ENCODE measurements at places on chromosomes 11 and 22. TPM values are rescaled to one million over a fixed set of nuclear protein-coding genes. Genes with fewer than 3 reads are reported as not detected.

- no peak for DNase-seq
These were observed 244.5 kb upstream of the POU2AF2 start for GRCh38 chr11:111001081-111001430.

DNA sequence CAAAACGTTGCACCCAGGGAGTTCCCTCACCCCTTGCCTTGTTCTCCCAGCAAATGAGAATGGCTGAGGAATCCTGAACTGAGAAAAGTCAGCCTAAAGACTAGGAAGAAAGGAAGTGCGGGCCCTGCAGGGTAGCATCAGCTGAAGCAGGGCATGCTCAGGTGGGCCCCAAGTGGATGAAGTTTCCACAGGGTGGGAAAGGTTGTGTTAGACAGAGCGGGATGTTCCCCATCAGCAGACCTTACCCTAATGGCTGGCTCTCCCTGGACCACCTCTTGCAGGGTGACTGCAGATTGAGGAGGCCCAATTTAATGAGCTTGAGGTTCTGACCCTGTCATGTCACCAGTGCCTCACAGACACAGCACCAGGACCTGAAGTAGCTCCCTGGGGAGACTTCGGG lies 81.5 kb upstream of the MYOD1 start:
- DNase-seq, result no peak

DNA sequence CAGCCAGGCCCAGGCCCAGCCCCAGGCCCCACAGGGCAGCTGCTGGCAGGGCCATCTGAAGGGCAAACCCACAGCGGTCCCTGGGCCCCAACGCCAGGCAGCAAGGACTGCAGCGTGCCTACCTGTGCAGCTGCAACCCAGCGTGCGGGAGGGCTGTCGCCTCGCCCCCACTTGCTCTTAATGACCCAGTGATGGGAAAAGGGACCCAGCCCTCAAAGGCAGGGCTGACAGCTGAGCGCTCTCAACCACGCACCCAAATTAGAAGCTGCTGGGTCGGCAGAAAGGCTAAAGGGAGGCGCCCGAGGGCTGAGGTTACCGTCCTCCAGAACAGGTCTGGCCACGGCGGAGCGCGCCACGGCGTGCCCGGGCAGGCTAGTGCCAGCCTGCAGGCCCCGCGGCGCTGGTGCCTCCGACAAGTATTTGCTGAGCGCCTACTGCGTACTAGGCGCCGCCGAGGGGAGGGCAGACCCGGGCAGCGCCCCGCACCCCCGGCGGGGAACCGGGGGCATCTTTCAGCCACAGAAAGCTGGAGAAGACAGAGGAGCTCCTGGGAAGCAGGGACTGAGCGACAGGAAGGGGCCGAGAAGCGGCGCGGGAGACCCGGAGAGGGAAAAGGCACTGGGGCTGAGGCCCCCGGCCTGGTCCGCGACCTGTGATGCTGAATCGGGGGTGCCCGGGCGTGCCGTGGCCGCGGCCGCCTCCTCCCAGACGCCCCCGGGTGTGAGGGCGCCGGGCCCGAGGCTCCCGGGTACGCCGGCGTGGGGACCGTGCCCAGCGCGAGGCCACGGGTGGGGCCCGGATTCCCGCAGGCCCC lies 773 bp downstream of the HRAS start:
- DNase-seq, result no peak

DNA sequence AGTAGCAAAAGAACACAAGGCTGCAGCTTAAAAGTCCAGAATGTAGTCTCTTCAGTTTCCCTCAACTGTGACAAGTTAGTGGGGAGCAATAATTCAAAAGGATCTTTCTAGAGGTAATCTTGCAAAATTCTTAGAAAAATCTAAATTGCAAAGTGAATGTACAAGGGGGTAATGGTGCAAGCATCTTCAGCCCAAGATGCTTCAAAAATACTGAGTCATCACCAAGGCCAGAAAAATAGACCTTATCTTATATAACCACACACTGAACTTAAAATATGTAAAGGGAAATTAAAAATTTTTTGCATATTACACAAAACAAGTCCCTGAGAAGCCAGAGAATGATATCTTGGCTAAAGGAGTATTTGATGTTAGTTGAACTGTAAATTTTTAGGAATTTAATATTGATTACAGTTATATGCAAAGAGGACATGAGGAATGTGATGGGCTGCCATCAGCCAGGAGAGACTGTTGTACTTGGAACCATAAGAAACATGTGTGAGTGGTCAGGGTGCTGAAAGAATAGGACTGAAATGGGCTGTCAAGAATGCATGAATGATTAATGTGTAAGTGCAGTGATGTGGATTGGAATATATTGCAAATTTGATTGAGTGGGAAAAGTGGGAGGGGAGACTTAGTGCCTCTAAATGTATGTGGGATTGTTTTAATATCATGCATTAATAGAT lies 85.7 kb upstream of the LIN7C start:
- DNase-seq, result no peak

DNA sequence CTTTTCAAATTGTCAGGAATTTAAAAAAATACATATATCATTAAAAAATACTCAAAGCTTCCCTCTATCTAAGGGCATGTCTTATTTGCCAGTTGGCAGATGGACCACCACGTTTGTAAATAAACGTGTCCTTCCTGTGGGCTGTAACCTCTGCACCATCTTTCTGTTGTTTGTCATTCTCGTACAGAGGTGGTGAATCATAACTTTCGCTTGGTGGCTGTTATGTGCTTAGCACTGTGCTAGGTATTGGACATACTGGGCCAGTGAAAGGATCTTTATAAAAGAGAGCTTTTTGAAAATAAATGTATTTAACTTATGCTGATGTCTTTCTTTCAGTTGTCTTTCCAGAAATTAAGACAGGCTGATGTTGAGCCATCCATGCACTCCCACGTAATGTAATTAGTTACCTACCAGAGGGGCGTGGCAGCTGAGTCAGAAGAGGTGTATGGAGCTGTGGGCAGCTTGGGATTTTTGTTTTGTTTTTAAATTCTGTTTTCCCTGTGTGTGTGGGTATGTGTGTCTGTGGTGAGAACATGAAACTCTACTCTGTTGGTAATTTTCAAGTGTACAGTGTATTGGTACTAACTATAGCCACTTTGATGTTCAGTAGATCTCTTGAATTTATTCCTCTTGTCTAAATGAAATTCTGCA lies 62.7 kb downstream of the TECTA start:
- DNase-seq, result no peak

DNA sequence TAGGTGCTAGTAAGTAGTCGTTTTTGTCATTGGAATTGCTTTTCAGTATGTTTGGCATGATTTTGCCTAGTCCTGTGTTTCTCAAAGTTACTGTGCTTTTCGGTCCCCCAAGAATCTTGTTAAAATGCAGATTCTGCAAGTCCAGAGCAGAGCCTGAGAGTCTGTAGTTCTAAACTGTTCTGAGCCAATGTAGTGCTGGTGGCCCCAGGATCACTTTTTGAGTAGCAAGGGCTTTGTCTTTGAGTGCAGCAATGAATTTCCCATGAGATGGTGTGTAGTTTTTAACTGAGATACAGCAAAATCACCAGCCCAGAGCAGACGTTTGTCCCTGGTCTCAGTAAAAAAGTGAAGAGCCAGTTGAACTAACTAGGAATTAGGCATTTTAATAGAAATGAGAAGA lies 122.4 kb downstream of the NCAM1 start:
- DNase-seq, result no peak

- DNase-seq, result no peak
These were observed 500.1 kb downstream of the BRD1 start for GRCh38 chr22:49327411-49328117.

DNA sequence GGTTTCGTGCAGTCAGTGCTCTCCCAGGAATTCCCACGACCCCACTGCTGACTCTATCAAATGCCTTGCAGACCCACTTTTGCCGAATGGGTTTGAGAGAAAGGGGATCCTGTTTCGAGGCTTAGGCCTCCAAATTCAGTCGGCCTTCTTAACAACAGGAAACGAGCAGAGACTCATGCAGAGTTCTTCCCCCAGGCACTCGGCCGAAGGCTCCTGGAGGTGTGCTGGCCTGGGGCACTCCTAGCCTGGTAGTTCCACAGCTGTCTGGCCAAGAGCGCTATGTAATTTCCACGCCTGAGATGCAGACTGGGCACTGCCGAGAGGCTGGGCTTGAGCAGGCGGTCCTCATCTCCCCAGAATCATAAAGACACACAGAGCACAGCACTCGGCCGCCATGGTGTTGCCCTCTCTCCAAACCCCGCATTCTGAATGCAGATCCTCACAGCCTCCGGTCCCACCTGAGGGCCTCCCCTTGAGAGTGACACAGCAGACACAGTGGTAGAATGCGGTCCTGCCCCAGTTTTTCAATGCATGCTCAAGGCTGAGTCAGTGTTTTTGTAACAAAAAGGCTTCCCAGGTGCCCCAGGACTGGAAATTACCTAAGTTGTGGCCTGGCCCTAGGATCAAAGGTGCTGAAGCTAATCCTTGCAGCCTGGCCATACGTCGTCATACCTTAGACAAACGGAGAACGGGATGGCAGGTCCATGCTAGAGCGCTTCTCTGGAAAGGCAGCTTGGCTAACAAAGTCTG lies 30.2 kb upstream of the BID start:
- no peak for DNase-seq

GRCh38 chr22:40196628-40197360 lies 19.1 kb downstream of the TNRC6B start:
- no peak for DNase-seq

DNA sequence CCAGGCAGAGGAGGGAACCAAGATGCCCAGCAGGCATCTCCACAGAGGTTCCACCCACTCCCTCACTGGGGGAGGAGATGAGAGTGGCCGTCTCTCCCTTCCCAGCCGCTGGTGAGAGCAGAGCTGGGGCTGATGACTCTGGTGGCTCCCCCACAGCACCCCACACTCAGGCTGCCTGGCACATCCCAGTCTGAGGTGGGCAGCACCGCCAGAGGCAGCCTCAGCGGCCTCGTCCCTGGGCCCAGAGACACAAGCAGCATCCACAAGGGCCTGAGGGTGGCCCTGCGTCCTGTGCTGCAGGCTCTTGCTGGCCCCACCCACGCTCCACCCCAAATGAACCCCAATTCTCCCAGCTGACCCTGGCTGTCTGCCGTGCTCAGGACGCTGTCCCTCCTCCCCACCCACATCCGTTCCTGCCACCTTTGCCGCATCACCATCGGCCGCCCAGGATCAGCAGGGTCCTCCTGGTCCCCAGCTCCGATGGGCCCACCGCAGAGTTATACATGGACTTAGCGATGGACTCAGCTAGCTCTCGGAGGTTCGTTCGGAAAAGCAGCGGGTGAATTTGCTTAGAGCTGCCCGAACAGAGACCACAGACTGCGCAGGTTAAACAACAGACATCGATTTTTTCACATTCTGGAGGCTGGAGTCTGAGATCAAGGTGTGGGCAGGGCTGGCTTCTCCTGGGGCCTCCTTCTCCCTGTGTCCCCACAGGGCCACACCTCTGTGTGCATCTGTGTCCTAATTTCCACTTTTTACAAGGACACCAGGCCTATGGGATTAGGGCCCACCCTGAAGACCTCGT lies 20.2 kb upstream of the CTSD start:
- DNase-seq, result no peak

GRCh38 chr11:47004595-47005033 lies 68.1 kb downstream of the CSTPP1 start:
- no peak for DNase-seq

- DNase-seq, result no peak
These were observed 81.4 kb downstream of the TSPAN18 start for GRCh38 chr11:44808053-44808753.

- no peak for DNase-seq
These were observed 620.5 kb upstream of the CCDC179 start for GRCh38 chr11:23480736-23481135.

DNA sequence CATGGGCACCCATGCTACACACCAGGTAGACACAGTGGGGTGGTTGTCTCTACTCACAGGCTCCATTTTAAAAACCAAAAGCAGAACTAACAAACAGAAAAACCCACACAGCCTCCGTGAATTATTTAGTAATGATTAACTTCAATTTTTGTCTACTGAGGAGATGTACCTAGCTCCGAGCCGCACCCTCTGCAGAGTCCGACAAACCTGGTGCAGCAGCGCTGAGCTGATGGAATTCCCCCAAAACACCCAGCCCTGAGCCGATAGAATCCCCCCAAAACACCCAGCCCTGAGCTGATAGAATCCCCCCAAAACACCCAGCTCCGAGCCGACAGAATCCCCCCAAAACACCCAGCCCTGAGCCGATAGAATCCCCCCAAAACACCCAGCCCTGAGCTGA lies 927.0 kb downstream of the BRD1 start:
- no peak for DNase-seq

DNA sequence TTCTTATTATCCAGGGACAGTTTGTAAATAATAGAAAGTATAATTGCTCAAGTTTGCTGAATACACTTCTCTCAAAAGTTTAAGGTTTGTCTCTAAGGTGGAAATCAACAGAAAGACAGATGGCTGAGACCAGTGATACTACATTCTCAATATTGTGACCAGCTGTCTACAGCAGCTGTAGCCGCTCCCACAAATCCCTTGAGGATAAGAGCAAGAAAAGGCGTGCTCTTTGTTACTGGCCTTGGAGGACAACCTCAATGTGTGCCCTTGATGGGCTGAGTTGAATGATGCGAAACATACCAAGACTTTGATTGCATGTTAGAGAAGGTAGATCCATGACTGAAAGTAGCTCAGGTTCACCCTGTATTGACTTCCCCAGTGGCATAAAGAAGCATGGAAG lies 6.1 kb downstream of the OR6M1 start:
- no peak for DNase-seq

DNA sequence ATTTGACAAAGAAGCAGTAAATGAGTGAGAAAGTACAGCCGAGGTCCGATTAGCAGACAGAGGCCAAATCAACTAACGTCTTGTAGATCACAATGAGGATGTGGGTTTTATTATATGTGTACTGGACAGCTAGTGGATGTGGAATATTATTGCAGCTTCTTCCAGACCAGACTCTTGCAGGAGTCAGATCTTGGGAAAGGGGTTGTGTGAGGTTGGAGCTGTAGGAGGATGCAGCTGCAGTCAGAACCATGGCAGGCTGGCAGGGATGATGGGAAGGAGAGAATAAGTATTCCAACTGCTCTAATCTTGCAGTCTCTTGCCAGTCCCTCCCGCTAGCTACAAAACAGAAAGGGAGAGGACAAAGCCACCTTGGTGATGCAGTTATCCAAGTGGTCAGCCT lies 46.8 kb upstream of the LDLRAD3 start:
- no peak for DNase-seq

GRCh38 chr11:108947654-108948570 lies 283.0 kb downstream of the DDX10 start:
- DNase-seq, result no peak

GRCh38 chr11:10969387-10969786 lies 111.5 kb upstream of the ZBED5 start:
- DNase-seq, result no peak

Gene SLC25A18
- total RNA-seq, result 0.23 TPM

Gene VSTM5
- total RNA-seq, result 0.19 TPM

Gene MMP10
- total RNA-seq, result not detected

Gene CDC42EP2
- 4.7 TPM for total RNA-seq

Gene OR5D13
- not detected for total RNA-seq

Gene DDI1
- total RNA-seq, result not detected

Gene KLHL35
- total RNA-seq, result 0.91 TPM

Gene TTLL12
- 109 TPM for total RNA-seq

Gene HPX
- not detected for total RNA-seq

Gene DSCAML1
- not detected for total RNA-seq

Gene SERPING1
- 20.2 TPM for total RNA-seq

Gene FXYD6
- 2.4 TPM for total RNA-seq

Gene MMP11
- total RNA-seq, result 0.34 TPM

Gene ADM2
- total RNA-seq, result under 0.01 TPM

Gene FOLR3
- total RNA-seq, result not detected

Gene COMMD9
- 37.9 TPM for total RNA-seq
